ENCODE measurements at places on chromosomes 5 and 9.

DNA sequence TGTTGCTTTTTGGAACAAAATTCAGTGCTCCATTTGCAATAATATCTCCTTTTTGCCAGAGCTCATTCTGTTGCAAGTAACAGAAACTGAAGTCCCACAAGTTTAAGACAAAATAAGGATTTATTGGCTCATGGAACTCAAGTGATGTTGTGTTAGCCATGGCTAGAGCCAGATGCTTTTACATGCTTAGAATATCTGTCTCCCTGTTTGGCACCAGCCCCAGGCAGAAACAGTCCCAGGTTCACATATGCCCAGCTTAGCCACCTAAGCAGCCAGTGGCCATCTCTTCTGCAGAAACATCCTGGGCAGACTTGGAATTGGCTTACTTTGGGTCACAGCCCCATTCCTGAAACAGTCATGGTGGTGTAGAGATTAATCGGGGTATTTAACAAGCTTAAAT is 540.9 kb upstream of the SGCD start:
- DNase-seq, result no peak

- no peak for DNase-seq
These were observed 8.0 kb upstream of the WHRN start for GRCh38 chr9:114513055-114513958.

- DNase-seq, result no peak
These were observed 82.4 kb upstream of the MIER3 start for GRCh38 chr5:57034201-57034916.

GRCh38 chr5:172896465-172896864 is 62.4 kb downstream of the ERGIC1 start:
- no peak for DNase-seq

- no peak for DNase-seq
These were observed 63.3 kb upstream of the SLC30A5 start for GRCh38 chr5:69030358-69031062.

GRCh38 chr5:5387777-5388176 is 34.7 kb upstream of the ICE1 start:
- DNase-seq, result no peak

- no peak for DNase-seq
These were observed 1.5 kb upstream of the TESK1 start for GRCh38 chr9:35603506-35603985.
